ENCODE measurements at places on chromosomes 5 and 9.
A peak's percentile ranks its signal among the peaks of the same experiment; 100 is the strongest.

- peak; percentile 61 for DNase-seq
Observed at GRCh38 chr9:115135821-115136778, 18.1 kb upstream of the TNC start.

GRCh38 chr5:117776977-117777376 lies 1202.4 kb upstream of the SEMA6A start:
- DNase-seq, result no peak

GRCh38 chr5:158861366-158861765 lies 238.3 kb downstream of the EBF1 start:
- DNase-seq, result no peak

DNA sequence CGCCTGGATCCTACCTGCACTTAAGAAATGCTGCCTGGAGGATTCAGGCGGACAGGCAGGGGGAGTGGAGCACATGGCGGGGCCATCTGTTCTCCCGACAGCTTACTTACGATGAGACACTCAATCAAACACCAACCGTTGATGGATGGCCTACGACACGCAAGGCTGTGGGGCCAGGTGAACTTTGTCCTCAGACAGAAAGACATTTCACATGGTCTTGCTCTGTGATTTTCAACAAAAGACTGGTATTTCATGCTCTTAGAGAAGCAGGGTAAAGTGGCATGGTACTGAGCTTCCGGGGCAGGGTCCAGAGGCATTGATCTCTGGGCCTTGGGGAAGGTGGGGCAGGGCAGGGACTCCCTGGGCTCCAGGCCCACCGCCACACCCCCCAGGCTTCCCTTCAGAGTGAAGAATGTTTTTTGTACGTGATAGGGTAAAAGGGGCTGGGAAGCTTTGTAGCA lies 9.1 kb upstream of the OLFM1 start:
- peak; percentile 27 for DNase-seq

DNA sequence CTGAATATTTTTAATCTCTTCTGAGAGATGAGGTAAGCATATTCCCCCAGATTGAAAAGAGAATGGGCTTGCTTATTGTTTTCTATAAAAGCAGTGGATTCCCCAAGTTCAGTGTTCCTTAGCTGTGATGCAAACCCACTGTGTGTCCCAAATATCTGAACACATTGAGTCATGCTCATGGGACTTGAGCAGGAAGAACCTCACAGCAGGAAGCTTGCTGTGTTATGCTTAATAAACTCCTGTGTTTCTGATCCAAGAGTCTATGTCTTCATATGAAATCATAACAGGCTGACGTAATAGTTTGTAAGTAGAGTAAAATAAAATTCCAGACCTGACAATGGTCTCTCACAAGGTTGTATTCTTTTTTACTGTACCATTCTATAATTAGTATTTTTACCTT lies 24.8 kb upstream of the LOX start:
- DNase-seq, result no peak

DNA sequence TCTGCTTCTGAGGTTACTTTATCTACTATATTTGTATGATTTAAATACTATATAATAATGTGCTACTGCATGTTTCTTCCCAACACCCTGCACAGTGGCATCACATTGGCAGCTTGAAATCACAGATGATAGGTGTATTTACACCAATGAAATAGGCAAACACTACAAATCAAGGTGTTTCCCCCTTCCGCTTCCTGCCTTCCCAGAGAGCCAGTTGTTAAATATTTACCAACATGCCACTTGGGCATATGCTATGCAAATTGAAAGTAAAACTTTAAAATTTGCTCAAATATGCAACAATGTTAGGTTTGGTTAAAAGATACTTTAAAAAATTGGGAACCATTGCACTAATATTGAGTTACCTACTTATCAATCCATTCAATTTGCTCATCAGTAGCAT lies 58.2 kb upstream of the SMARCA2 start:
- DNase-seq, result no peak
